Activated naive CD4-positive, alpha-beta T cell (primary cell): ENCODE measurements at places on chromosomes 2 and 18.

DNA sequence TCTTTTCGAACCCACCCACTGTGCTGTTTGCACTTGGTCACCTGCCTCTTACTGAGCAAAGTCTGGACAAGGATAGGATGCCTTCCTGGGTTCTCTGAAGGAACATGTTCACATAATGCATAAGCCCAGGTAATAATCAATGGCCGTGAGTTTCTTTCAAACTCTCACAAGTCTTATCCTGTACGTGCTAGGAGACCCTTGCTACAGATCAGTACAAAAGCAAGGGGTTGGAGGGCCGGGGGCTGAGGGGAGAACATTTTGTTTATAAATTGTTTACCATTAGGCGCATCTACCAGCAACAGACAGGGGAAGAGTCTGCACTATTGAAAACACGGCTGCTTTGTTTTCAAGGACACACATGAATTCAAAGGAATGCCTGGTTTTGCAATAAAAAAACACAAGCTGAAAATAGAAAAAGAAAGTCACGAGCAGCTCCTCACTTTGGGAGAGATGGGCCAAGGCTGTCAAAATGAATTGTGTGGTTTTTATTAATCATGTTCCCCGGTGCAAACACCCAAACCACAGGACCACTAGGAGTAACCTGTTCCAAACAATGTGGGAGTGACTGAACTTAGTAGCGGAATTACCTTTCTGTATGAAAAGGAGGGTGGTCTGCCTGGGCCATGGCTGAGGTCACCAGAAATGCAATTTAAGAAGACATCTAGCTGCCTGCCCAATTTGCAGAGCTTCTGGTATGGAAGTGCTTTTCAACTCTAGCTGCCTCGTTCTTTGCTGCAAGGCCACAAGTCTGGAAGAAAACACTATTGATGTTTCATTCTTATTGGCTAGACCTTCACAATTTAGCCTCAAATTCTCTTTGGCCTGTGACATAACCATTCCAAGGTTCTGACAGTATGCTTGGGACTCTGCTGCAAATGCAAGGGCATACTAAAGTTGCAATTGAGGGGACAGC lies 73.5 kb downstream of the CCBE1 start:
- no peak for DNase-seq

GRCh38 chr2:222572264-222572721 lies 83.6 kb downstream of the FARSB start:
- DNase-seq, result no peak

DNA sequence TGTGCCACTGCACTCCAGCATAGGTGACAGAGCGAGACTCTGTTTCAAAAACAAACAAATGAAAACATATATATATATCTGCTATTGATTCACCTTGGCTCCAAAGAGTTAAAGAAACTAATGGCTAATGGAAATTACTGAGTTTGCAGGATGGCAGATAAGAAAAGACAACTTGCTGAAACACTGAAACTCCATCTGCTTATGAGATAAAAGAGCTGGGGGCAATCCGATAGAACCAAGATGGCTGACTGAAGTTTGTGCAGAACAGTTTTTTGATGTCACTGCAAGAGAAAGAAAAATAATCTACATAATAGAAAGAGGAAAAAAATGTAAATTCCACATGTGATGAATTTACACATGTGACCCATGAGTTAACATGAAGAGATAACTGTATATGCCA lies 88.2 kb downstream of the LRATD1 start:
- DNase-seq, result no peak

GRCh38 chr2:67993329-67993728 lies 69.5 kb downstream of the C1D start:
- no peak for DNase-seq
